NCI-H774 (cell line): ENCODE measurements at places on chromosomes 3 and 15.
A peak's percentile ranks its signal among the peaks of the same experiment; 100 is the strongest.

- DNase-seq, result no peak
Measured at GRCh38 chr15:89828281-89829145, 13.9 kb upstream of the ANPEP start.

GRCh38 chr3:31116651-31117050 is 222.2 kb upstream of the GADL1 start:
- no peak for DNase-seq

- DNase-seq, result no peak
Measured at GRCh38 chr3:153295901-153296300, 133.9 kb downstream of the RAP2B start.

DNA sequence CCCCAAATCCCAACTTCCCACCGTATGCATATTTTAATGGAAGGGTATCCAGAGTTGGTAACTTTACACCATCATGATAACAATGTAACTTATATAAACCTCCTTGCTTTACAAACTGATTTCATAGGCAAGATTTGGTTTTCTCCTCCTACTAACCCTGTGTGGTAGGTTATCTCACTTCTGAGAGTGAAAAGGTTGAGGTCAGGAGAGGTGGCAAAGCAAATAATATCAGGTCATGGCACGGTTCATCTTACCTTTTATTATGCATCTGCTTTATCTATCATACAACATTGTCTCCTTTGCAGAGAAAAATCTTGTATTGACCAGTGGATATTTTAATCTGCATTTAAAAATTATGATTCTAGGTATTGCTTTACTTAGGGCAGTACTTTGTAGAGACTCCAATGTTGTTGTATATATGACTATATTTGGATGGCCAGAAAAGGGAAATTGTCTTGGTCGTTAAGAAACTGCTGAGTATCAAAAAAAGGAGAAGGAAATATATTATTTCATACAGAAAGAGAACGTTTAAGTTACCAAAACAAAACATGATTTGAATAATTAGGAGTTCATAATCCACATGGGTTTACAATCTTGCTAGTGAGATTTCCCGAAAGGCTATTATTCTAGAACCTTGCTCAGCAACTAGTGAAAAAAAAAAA is 30.4 kb downstream of the NFKBIZ start:
- DNase-seq, result no peak

- no peak for DNase-seq
Measured at GRCh38 chr3:23161308-23161707, 41.8 kb upstream of the UBE2E2 start.

GRCh38 chr3:142586803-142587406 is 8.4 kb upstream of the ATR start:
- peak; percentile 44 for DNase-seq

DNA sequence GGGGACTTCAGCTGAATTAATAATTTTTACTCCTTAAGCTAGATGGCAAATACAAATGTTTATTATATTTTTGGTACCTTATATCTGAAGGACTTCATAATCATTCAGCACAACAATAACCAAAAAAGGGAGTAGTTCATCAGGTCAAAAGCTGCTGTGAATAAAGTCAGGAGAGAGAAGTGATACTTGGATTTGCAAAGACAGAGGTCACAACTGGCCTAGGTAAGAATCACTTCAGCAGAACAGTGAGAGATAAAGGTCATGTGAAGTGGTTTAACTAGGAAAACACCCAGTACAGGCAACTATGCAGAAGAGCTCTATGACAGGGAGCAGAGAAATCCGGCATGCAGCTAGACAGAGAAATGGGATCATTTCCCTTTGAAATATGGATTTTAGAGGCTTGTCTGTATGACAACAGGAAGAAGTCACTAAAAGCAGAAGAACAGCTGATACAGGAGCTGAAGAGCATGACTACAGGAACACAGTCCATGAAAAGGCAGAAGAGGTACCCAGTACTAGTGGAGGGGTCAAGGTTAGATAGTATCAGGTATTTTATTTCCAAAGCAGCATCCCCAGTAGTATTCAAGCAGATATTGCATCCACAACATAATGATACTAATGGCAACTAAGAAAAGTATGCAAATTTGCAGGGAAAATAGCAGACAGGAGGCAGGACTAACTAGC is 25.7 kb downstream of the ZMAT3 start:
- DNase-seq, result no peak

DNA sequence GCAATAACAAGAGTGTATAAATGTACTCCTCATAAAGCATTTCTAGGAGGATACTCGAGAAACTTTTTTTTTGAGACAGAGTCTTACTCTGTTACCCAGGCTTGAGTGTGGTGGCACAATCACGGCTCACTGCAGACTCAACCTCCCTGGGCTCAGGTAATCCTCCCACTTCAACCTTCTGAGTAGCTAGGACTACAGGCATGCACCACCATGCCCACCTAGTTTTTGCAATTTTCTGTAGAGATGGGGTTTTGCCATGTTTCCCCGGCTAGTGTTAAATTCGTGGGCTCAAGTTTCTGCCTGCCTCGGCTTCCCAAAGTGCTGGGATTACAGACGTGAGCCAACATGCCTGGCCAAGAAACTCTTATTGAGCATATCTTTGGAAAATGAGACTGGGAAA is 59.1 kb upstream of the PHLDB2 start:
- DNase-seq, result no peak

DNA sequence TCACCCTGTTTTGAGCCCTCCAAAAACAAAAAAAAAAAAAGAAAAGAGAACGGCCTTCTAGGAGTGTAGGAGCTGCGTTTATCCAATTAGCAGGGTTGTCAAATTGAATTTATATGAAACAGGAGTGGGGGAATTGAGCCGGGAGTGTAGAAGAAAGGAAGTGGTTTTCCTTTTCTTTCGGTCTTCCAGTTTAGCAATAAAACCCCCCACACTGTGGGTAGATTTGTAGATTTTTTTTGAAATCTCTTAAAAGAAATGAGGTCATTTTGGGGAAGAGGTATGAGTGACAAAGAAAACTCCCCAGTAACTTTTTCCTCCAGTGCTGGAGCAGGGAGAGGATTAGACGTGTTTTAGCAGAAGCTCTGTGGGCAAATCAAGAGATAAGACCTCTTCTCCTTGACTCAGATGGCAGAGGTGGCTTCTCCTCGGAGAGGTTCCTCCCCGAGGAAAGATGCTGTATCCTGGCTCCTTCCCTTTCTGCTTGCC is 30.8 kb downstream of the BOC start:
- DNase-seq, result no peak

GRCh38 chr3:53457068-53457467 is 37.3 kb upstream of the CACNA1D start:
- DNase-seq, result no peak

DNA sequence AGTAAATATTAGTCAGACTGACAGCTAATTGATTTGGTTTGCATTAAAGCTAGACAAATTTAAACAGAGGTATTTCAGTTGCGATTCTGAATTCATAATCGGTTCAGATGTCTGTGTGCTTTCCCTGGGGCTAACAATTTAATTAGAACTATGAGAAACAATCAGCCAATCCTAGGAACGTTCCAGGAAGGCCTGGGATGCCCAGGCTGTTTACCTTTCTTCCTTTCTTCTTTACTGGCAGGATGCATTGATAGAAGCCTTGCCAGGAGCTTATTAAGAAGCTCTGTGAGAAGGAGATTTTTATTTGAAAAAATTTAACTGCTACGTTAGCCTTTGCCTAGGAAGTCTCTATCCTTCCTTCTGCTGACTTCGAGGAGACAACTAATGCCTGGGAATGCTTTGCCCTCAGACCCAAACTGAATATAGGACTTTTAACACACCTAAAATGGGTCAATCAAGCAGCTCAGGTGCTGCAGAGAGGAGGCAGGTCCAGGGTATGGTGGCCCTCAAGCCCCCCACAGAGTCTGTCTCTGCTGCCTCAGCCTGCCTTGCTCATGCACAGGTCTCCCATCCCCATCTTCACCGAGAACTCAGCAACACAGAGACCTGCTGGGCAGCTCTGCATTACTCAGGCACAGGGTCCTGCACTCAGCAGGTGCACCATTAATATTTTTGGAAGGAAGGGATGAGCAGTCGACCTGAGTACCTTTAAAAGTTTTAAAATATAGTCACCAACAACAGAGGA is 48.5 kb downstream of the PCSK6 start:
- DNase-seq, result no peak

DNA sequence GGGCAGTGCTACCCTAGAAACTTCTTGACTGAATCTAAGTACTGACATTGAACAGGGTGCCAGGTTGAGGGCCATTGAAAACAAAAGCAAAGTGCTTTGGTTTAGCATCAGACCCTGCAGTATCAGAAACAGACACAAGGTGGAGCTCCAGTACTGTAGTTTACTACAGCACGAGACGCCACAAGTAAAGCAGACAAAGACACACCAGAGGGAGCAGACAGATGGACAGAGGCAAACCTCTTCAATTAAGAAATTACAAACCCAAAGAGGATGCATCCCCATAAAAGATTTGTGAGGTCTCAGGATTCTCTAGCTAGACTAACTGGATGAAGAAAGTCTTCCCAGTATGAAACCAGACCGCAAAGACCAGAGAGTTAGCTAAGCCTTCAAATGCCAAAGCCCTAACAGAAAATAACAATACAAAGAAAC is 16.6 kb downstream of the TOP2B start:
- peak; percentile 50 for DNase-seq

DNA sequence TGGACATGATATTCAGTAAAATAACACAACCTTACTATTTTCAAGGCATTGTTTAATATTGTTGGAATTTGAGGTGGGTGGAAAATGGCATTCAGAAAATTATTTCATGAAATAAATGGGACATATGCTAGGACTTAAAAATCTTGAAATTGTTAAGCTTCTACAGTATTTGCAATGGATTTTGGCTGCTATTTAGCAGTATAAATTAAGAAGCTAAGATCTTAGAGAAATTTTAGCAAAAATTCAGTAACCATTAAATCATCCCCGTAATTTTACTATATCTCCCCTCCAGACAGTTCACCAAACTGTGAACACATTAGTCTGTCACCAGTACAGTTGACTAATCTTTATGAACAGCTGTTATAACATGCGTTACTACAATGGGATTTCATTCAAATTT is 8.2 kb downstream of the DIPK2A start:
- DNase-seq, result no peak

DNA sequence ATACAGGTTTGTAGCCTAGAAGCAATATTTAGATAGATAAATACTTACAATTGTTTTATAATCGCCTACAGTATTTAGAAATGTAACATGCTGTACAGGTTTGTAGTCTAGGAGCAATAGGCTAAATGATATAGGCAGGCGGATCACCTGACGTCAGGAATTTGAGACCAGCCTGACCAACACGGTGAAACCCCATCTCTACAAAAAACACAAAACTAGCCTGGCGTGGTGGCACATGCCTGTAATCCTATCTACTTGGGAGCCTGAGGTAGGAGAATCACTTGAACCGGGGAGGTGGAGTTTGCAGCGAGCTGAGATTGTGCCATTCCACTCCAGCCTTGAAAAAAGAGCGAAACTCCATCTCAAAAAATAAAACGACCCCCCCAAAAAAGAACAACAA is 375.2 kb upstream of the EPHA3 start:
- no peak for DNase-seq
